Ascending aorta (tissue), 2 donors: ENCODE measurements at places on chromosomes 3 and 15.
A peak's percentile ranks its signal among the peaks of the same experiment; 100 is the strongest.

GRCh38 chr15:61155741-61156700 lies 73.1 kb downstream of the RORA start:
- H3K27ac ChIP-seq: no peak overlapping the region
- no peak overlapping the region for H3K4me3 ChIP-seq
- H3K4me1 ChIP-seq: no peaks in the 10 kb centered on the region
- H3K36me3 ChIP-seq: no peaks in the 10 kb centered on the region
- no peak for DNase-seq

DNA sequence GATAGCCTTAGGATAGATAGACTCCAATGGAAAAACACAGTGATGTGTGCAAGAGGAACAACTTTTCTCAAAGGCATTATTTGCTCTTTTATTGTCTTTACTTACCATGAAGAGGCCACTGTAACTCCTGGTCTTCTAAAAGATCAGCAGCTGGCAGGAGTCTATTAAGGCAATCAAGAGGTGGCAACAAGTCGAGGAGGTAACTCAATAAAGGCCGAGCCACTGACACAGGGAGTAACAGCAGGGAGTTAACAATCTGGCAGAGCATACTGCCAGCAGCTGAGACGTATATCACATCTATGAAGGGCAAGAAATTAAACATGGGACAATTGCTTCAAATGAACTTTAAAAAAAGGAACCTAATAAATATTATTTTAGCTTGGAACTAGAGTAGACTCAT lies 106.2 kb downstream of the HERC1 start:
- H3K27me3 ChIP-seq: no peaks in the 10 kb centered on the region
- no peak overlapping the region for H3K27ac ChIP-seq
- peaks cover 39% of the 10 kb centered on the region for H3K36me3 ChIP-seq
- no peak overlapping the region for H3K4me3 ChIP-seq

- no peaks in the 10 kb centered on the region for H3K36me3 ChIP-seq
- H3K4me1 ChIP-seq: no peaks in the 10 kb centered on the region
- no peaks in the 10 kb centered on the region for H3K27me3 ChIP-seq
- H3K4me3 ChIP-seq: no peak overlapping the region
Measured at GRCh38 chr3:155512867-155513261, 219.4 kb upstream of the STRIT1 start.

DNA sequence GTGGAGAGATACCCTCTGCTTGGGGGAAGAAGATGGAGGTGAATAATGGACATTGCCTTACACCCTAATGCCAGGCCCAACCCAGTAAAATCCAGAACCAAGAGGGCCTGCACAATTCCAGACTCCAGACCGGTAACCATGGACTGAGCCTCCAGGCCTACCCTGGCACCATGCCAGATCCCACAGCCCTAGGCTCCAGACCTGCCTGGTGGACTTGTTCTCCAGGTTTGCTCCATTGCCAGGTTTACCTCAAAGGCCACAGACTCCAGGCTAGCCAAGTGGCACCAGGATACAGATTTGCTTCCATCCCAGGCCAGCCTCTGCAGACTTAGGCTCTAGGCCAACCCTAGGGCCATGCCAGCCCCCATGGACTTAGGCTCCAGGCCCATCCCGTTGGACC lies 14.0 kb downstream of the PLCH1 start:
- no peak overlapping the region for H3K27ac ChIP-seq
- H3K4me3 ChIP-seq: no peak overlapping the region
- H3K27me3 ChIP-seq: no peaks in the 10 kb centered on the region
- no peaks in the 10 kb centered on the region for H3K4me1 ChIP-seq
- no peak for DNase-seq
- no peaks in the 10 kb centered on the region for H3K36me3 ChIP-seq

DNA sequence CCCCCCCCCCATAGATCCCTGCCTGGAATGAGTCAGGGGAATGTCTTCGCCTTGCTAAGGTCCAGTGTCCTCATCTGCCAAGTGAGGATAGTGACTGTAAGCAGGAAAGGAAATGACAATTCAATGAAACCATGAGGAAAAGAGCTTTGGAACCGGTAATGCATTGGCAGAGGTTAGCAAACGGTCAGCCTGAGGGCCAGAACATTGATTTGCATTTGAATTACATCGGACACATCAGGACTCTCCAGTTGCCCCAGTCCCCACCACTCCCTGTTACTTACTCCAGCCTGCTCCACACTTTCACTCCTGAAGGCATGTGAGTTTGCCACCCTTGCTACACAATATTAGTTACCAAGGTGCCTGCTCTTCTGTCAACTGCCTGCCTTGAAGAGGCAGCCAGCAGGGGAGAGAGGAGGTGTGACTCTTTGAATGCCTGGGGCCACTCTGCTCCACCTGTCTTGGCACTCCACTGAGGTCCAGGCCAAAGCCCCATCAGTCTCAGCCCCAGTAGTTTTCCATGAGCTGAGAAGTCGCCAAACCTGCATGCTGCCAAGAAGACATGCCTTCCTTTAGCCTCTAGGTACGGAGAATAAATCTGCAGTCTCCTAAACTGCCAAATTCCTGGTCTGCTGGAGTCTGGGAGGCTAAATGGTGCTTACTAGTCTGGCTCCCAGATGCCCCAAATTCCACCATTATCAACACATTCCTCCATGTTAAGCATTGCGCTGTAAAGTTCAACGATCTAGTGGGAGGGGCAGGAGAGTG lies 191.7 kb upstream of the TLE3 start:
- H3K4me1 ChIP-seq: peaks cover 10% of the 10 kb centered on the region
- H3K27ac ChIP-seq: peak overlapping the region; percentile 43
- H3K27me3 ChIP-seq: no peaks in the 10 kb centered on the region

GRCh38 chr3:11385326-11385725 lies 113.1 kb downstream of the ATG7 start:
- no peak for DNase-seq
- H3K4me1 ChIP-seq: peaks cover 2% of the 10 kb centered on the region
- H3K4me3 ChIP-seq: no peak overlapping the region
- peak overlapping the region; percentile 24 for H3K27ac ChIP-seq
- no peaks in the 10 kb centered on the region for H3K36me3 ChIP-seq

GRCh38 chr3:127170814-127171213 lies 22.1 kb upstream of the PRR23E start:
- H3K27ac ChIP-seq: no peak overlapping the region
- no peaks in the 10 kb centered on the region for H3K36me3 ChIP-seq
- DNase-seq: no peak
- H3K27me3 ChIP-seq: no peaks in the 10 kb centered on the region
- no peaks in the 10 kb centered on the region for H3K4me1 ChIP-seq

DNA sequence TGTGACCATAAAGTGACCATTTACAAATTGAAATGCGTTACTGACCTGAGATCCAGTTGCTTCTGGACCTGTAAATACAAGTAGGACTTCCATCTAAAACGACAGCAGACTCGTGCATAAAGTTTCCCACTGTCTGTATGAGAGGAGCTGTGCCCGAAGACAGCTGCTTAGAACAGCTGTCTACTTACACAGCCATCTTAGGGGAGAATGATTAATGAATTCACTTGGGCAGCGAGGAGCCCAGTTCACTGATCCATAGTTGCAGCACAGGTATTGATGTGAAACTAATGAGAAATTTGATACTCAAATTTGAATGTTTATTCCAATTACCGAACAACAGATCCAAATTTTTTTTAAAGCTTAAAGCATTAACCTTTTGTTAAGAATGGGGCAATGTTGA lies 748.1 kb downstream of the NR2F2 start:
- H3K27me3 ChIP-seq: no peaks in the 10 kb centered on the region
- no peaks in the 10 kb centered on the region for H3K36me3 ChIP-seq
- no peak for DNase-seq
- no peak overlapping the region for H3K4me3 ChIP-seq
- H3K27ac ChIP-seq: no peak overlapping the region

DNA sequence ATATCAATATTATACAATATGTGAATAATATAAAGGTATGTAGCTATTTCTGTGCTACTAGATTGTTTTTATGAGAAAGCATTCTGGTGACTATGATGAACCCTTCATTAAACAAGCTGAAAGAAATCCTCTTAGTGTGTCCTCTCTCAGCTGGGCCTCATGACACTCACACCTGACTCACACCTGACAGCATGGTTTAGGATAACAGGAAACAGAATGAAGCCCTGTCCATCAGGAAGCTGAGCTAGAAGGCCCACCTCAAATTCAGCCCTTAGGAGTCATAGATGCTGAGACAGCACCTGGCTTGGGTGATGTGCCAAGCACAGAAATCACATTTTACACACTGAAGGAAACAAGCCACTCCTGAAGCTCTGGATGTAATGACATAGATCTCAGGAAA lies 30.8 kb downstream of the CHCHD4 start:
- H3K27me3 ChIP-seq: no peaks in the 10 kb centered on the region
- H3K4me3 ChIP-seq: no peak overlapping the region
- no peak overlapping the region for H3K27ac ChIP-seq
- H3K4me1 ChIP-seq: no peaks in the 10 kb centered on the region
- no peaks in the 10 kb centered on the region for H3K36me3 ChIP-seq
- no peak for DNase-seq

DNA sequence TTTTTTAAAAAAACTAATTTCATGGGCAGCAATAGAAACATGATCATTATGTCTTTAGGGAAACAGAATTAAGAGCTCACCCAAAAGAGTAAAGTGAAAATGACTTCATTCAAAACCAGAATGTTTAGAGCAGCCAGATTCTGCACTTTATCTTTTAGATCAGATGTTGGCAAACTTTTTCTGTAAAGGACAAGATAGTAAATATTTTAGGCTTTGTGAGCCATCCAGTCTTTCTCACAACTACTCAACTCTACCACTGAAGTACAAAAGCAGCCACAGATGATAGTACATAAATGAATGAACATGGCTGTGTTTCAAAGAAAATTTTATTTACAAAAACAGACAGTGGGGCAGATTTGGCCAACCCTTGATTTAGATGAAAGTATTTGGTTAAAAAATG lies 84.5 kb downstream of the SETD2 start:
- no peak overlapping the region for H3K27ac ChIP-seq
- H3K4me3 ChIP-seq: no peak overlapping the region
- H3K27me3 ChIP-seq: no peaks in the 10 kb centered on the region
- DNase-seq: no peak
- no peaks in the 10 kb centered on the region for H3K4me1 ChIP-seq
- H3K36me3 ChIP-seq: peaks cover 16% of the 10 kb centered on the region

DNA sequence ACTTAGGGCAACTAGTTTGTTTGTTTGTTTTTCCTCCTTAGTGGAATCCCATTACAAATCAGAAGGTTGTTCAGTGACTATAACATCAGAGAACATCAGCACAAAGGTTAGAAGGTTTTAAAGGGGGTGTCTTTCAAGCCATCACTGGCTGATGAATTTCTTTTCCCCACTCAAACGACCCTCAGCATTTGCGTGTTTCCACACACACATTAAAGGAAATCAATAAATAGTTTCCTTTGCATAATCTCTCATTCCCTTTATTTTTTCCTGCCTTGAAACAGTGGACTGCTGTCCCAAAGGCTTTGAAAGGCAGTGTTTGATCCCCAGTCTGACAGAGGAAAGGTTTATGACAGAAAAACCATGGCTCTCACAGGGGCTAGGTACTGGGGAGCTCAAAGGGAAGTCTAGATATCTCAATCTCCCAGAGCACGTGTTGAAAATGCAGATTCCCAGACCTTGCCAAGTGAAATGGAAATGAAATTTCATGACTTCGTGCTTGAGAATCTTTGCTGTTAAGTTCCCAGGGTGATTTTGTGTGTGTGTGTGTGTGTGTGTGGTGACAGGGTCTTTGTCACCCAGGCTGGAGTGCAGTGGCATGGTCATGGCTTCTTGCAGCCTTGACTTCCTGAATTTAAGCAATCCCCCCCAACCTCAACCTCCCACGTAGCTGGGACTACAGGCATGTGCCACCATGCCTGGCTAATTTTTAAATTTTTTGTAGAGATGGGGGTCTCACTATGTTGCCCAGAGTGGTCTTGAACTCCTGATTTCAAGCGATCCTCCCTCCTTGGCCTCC lies 2.2 kb upstream of the INTS14 start:
- no peak overlapping the region for H3K27ac ChIP-seq
- H3K4me3 ChIP-seq: no peak overlapping the region
- H3K4me1 ChIP-seq: peaks cover 10% of the 10 kb centered on the region

DNA sequence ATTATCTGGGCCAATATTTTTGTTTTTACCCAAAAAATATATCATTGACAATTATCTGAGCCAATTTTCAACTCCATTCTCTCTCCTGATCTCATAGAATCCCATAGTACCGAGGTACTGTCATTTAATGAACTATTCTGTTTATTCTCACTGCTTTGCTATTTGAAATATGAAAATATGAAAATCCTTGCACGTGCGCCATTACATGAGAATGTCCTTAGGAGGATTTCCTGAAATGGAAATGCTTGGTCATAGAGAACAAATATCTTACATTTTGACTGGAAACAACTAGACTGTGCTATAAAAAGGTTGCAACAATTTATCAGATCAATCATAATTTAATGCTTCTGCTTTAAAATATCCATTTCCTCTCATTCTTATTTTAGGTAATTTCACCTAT lies 18.3 kb downstream of the FRMD4B start:
- no peaks in the 10 kb centered on the region for H3K36me3 ChIP-seq
- no peak overlapping the region for H3K4me3 ChIP-seq
- H3K27me3 ChIP-seq: no peaks in the 10 kb centered on the region
- H3K4me1 ChIP-seq: peaks cover 8% of the 10 kb centered on the region
- no peak for DNase-seq

GRCh38 chr3:129526121-129526900 lies 2.1 kb upstream of the RHO start:
- no peaks in the 10 kb centered on the region for H3K27me3 ChIP-seq
- DNase-seq: no peak
- H3K36me3 ChIP-seq: no peaks in the 10 kb centered on the region
- H3K4me1 ChIP-seq: no peaks in the 10 kb centered on the region

DNA sequence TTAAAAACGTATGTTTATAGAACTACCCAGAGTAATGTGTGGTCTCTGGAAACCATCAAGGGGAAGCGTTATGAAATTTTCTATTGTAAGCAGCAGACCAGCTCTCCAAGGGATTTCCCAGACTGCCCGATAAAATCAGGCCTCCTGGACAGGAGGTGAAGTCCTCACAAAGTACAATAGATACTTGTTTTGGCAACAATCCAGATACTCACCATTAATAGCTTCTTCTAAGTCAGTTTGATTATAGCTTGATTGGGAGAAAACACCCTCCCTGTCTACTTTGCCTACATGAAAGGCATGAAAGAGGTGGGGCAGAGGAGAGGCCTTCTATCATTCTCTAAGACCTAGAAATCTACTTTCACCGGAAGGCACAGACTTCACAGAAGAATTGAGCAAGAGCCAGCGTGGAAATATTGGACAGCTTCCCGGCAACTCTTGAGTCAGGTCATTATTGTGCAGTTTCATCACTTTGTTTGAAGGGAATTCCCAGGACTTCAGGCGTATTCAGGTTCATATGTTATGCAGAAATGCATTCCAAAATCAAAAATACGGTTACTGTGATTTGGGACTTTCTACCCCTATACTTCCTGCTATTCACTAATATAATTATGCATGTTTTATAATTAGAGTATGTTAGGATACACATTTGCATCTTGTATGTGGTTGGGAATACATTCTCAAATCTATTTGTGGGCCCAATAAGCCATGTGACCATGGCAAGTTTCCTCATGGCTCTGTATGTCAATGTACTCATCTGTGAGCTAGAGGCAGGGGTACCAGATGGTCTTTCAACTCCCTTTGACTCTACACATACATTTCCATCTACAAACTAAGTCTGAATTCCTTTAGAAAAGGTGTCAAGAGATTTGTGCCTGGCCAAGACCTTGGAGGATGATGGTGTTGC lies 103.5 kb downstream of the CD47 start:
- peaks cover 17% of the 10 kb centered on the region for H3K4me1 ChIP-seq

- H3K4me1 ChIP-seq: peaks cover 6% of the 10 kb centered on the region
- H3K4me3 ChIP-seq: no peak overlapping the region
- H3K36me3 ChIP-seq: peaks cover 8% of the 10 kb centered on the region
- no peak for DNase-seq
Measured at GRCh38 chr15:41797201-41797944, 23.1 kb downstream of the MAPKBP1 start.
